Uterus (tissue), 4 donors: ENCODE measurements at places on chromosomes 3 and 15. TPM values are rescaled to one million over a fixed set of nuclear protein-coding genes. Genes with fewer than 3 reads are reported as not detected.

GABRG3 gene
- not detected for total RNA-seq

NAA50 gene
- 171 TPM for total RNA-seq

GOLGA6L7 gene
- not detected for total RNA-seq

CLDN18 gene
- total RNA-seq, result not detected

GOLGA6L22 gene
- not detected for total RNA-seq

DNA sequence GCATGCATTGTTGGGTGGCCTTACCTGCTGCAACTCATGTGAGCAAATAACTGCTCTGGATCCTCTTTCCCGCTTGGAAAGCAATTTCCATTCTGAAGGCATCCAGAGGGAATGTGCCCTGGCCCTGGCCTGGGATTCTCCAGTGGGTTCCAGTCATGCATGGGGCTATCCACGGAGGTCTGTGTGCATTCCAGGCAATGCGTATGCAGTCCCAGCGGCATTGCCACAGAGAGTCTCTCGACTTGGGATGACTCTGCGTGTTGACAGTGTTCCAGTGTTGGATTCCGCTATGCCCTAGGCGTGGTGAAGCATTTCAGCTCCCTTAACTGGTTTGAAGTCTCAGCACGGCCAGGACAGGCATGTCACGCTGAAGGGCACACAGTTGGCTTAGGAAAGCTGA lies 113.9 kb downstream of the SNRPN start:
- no peaks in the 10 kb centered on the region for H3K36me3 ChIP-seq
- H3K4me1 ChIP-seq, result no peaks in the 10 kb centered on the region
- H3K27ac ChIP-seq, result no peak overlapping the region
- H3K4me3 ChIP-seq, result no peak overlapping the region

GRCh38 chr3:45887285-45887684 lies 942 bp downstream of the CCR9 start:
- H3K27ac ChIP-seq, result no peak overlapping the region
- no peak for DNase-seq
- no peaks in the 10 kb centered on the region for H3K27me3 ChIP-seq
- no peaks in the 10 kb centered on the region for H3K4me1 ChIP-seq
- no peak overlapping the region for H3K4me3 ChIP-seq

GRCh38 chr15:56034514-56034913 lies 41.1 kb upstream of the NEDD4 start:
- no peaks in the 10 kb centered on the region for H3K4me1 ChIP-seq
- H3K36me3 ChIP-seq, result no peaks in the 10 kb centered on the region
- H3K4me3 ChIP-seq, result no peak overlapping the region
- no peak for DNase-seq

DNA sequence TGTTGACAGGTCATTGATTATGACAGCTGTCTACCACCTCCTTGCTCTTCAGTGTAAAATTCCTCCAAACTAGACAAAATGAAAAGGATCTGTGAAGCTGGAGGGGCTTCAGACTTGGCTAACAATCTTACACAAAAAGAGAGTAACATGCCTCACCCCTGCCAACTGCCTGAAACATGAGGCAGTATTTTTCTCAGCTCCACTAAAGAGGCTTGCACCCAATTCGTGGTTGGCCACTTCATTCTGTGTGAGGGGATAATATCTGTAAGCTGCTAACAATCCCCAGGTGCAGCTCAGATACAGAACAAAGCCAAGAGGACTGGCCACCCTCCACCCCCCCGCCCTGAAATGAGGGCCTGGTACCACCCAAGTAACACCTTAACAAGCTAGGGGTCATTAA lies 2.8 kb downstream of the MB21D2 start:
- no peak for DNase-seq
- no peak overlapping the region for H3K27ac ChIP-seq
- peaks cover 6% of the 10 kb centered on the region for H3K4me1 ChIP-seq

DNA sequence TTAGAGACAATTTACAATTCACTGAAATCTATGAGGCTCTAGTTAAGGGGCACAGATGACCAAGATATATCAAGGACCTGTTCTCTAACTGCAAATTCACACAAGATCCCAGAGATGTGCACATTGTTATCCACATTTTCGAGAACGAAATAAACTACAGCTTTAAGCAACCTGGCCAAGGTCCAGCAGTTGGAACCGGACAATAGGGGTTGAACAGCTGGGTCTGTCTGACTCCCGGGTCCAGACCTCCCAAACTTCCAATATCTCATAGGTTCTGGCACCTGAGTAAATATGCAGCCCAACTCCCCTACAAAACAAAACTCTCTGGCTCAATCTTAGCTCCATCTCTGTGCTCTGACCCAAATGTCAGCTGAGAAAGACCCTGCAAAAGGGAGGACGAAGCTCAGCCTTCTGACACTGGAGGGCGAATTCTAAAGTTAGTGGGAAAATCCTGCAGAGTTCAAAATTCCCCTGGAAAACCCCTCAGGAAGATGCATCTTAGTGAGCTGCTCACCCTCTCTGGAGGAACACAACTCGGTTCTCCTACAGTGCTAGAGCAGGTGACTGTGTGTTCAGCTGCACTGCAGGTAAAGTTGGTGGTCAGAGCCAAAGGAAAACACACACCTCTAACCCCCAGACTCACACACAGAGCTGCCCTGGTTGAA lies 14.2 kb upstream of the SPATA12 start:
- H3K27me3 ChIP-seq, result no peaks in the 10 kb centered on the region
- DNase-seq, result no peak
- H3K27ac ChIP-seq, result no peak overlapping the region
- H3K36me3 ChIP-seq, result no peaks in the 10 kb centered on the region
- no peak overlapping the region for H3K4me3 ChIP-seq

GRCh38 chr15:92595506-92596381 lies 59.8 kb downstream of the FAM174B start:
- no peaks in the 10 kb centered on the region for H3K4me1 ChIP-seq
- H3K27me3 ChIP-seq, result no peaks in the 10 kb centered on the region
- DNase-seq, result peak; percentile 32
- no peak overlapping the region for H3K4me3 ChIP-seq
- H3K36me3 ChIP-seq, result no peaks in the 10 kb centered on the region
- peak overlapping the region; percentile 20 for H3K27ac ChIP-seq

GRCh38 chr15:69526081-69527061 lies 73.8 kb downstream of the RPLP1 start:
- no peaks in the 10 kb centered on the region for H3K4me1 ChIP-seq
- no peak for DNase-seq
- no peak overlapping the region for H3K4me3 ChIP-seq
- H3K27me3 ChIP-seq, result no peaks in the 10 kb centered on the region
- H3K27ac ChIP-seq, result no peak overlapping the region
- no peaks in the 10 kb centered on the region for H3K36me3 ChIP-seq

- no peaks in the 10 kb centered on the region for H3K4me1 ChIP-seq
- DNase-seq, result no peak
- no peak overlapping the region for H3K4me3 ChIP-seq
- H3K27ac ChIP-seq, result no peak overlapping the region
- no peaks in the 10 kb centered on the region for H3K36me3 ChIP-seq
Measured at GRCh38 chr15:66897416-66897815, 168.0 kb upstream of the SMAD3 start.

DNA sequence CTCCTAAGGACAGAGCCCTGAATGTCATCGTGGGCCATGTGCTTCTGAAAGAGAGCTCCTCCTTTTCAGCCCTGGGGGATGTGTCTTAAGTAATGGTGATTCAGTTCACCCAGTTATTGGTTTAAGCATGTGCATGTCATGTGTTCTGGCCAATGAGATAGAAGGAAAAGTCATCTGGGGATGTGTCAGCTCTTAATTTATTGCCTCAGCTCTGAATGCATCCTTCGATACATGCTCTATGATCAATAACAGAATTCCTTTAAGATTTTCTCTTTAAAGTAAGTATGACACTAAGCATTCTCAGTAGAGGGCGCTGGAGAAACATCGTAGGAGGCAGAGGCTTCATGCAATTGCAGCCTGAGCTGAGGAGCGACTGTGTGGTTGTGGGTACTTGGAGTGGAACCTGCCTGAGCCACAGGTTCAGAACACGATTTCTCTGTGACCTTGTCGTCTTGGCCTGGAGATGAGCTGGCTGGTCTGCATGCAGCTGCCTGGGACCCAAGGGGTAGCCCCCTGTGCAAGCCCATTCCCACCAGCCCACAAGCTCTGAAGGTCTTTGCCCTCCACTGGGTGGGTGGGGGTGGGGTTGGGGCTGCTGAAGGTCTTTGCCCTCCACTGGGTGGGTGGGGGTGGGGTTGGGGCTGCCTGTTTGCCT lies 69.5 kb downstream of the C3orf38 start:
- no peaks in the 10 kb centered on the region for H3K4me1 ChIP-seq
- H3K27me3 ChIP-seq, result no peaks in the 10 kb centered on the region
- no peak overlapping the region for H3K4me3 ChIP-seq
- no peak overlapping the region for H3K27ac ChIP-seq
- H3K36me3 ChIP-seq, result no peaks in the 10 kb centered on the region

- H3K27me3 ChIP-seq, result no peaks in the 10 kb centered on the region
- no peak overlapping the region for H3K4me3 ChIP-seq
Measured at GRCh38 chr15:65818927-65819562, 27.0 kb upstream of the DENND4A start.

DNA sequence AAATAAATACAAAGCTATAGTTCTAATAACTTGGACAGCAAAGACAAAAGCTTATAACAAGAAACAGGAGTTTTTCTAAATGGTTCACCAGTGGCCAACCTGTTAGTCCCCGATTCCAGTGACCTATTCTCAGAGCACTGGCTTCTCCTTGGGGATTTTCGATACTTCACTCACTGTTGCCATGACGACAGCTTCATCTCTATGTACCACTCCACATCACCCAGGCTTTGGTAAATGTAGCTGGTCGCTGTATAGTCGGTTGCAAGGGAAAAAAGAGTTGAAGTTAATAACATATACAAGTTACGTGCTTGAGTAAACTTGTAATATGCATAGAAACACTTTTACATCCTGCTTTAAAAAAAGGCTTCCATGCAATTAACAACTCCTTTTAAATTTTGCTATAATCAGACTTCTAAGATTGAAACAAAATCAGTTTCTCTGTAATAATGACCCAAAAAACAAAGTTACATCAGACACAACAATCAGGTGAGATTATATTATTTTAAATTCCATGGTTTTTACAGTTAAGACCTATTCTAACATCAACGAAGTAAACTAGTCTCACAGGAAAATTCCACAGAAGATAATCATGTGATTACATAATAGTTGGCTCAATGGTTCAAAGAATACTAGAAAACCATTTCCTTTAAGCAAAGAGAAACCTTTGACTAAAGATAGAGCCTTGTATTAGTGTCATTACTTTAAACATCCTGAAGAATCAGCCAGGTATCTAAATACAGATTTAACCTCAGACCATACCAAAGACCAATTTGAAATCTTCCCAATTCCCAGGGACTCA lies 2.9 kb downstream of the CCNL1 start:
- H3K4me1 ChIP-seq, result peaks cover 6% of the 10 kb centered on the region
- no peaks in the 10 kb centered on the region for H3K36me3 ChIP-seq
- H3K27ac ChIP-seq, result no peak overlapping the region
- no peak for DNase-seq
- peaks cover 4% of the 10 kb centered on the region for H3K27me3 ChIP-seq

DNA sequence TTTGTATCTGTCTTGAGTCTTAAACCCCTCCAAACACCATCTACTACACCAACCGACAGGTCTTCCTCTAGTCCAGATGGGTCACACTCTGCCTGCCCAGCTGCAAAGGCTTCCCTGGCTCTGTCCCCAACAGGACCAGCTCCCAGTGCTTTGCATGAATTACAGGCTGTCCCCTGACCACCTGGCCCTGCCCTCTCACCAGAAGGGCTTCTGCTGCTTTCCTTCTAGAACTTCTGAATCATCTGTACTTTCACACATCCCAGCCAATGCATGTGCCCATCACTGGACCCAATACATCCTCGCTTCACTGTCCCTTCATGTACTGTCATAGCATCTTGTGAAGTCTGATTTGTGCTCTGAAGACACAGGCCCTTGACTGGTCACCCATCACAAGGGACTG lies 53.6 kb downstream of the HOMER2 start:
- no peaks in the 10 kb centered on the region for H3K36me3 ChIP-seq
- no peak for DNase-seq
- no peak overlapping the region for H3K27ac ChIP-seq

- peaks cover 4% of the 10 kb centered on the region for H3K4me1 ChIP-seq
- H3K36me3 ChIP-seq, result no peaks in the 10 kb centered on the region
- no peak overlapping the region for H3K27ac ChIP-seq
Measured at GRCh38 chr3:107205358-107205757, 171.9 kb upstream of the CCDC54 start.
